ENCODE measurements at places on chromosomes 12 and 14.

- peak; percentile 34 for DNase-seq
Observed at GRCh38 chr12:19288603-19289244, 150.6 kb upstream of the AEBP2 start.

DNA sequence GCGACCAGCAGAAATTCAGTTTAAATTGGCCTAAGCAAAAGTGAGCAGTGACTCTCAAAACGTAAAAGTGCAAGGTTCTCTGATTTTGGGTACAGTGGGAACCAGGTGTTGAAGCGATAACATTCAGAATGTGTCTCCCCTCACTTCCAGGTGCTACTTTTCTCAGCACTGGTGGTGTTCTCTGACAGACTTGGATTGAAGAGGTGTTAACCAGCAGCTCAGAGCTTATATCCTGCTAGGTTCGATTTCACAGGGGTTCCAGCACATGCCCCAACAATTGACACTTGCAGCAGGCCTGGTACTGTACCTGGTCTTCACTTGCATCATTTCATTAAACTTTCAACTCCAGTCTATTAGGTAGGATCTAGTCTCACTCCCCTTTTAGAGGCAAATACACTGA lies 680.2 kb downstream of the VRK1 start:
- DNase-seq, result peak; percentile 9

- DNase-seq, result no peak
Observed at GRCh38 chr12:82698708-82699564, 12.2 kb downstream of the TMTC2 start.

DNA sequence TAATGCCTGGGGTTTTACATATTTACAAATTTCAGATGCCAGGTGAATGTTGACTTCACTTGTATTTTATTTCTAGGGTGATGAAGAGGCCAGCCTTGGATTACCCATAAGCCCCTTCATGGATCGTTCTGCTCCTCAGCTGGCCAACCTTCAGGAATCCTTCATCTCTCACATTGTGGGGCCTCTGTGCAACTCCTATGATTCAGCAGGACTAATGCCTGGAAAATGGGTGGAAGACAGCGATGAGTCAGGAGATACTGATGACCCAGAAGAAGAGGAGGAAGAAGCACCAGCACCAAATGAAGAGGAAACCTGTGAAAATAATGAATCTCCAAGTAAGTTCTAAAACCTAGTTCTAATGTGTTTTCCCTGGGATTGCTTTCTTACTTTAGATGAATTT lies 41.3 kb upstream of the SLCO1C1 start:
- DNase-seq, result no peak

DNA sequence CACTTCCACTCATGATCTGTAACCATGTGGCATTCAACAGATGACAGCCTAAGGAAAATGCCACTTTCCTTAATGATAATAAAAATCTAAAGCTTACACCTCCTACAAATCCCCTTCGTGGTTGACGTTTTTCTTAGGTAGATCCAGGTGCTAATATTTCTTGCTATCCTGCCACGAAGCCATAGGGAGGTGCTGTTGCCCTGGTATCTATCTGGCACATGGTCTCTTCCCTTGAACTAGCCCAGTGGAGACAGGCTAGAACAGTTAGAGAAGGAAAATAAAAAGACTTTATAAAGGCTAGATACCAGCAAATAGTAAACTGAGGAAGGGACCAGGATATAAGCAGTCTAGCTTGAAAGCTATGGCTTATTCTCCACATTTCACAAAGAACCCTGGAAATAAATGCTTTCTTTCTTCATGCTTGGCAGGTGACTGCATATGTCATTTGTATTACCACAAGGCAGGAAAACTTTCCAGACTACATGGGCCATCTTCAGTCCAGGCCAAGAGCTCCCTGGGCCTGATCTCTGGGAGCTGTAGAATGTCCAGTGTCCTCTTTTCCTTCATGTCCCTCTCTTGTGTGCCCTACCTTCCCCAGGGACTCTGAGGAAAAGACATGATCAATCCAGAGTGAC lies 15.3 kb downstream of the SPIC start:
- no peak for DNase-seq

- DNase-seq, result no peak
Observed at GRCh38 chr12:72075891-72076557, 137.4 kb downstream of the TPH2 start.

DNA sequence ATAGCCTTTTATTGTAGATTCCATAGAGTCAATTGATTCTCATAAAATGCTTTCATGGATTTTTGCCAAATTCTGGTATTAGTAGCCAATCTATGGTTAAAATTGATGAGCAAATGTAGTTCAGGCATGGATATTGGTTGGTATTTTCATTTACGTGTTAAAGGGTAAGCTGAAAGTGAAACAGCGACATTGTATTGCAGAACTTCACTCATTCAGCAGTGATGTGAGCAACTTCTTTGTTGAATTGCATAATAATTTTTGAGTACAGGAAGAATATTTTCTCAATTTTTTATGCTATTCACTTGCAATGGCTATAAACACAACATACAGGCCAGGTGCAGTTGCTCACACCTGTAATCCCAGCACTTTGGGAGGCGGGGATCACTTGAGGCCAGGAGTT lies 24.2 kb upstream of the FAM222A start:
- no peak for DNase-seq

- no peak for DNase-seq
Observed at GRCh38 chr12:12221560-12221959, 45.3 kb downstream of the LRP6 start.

DNA sequence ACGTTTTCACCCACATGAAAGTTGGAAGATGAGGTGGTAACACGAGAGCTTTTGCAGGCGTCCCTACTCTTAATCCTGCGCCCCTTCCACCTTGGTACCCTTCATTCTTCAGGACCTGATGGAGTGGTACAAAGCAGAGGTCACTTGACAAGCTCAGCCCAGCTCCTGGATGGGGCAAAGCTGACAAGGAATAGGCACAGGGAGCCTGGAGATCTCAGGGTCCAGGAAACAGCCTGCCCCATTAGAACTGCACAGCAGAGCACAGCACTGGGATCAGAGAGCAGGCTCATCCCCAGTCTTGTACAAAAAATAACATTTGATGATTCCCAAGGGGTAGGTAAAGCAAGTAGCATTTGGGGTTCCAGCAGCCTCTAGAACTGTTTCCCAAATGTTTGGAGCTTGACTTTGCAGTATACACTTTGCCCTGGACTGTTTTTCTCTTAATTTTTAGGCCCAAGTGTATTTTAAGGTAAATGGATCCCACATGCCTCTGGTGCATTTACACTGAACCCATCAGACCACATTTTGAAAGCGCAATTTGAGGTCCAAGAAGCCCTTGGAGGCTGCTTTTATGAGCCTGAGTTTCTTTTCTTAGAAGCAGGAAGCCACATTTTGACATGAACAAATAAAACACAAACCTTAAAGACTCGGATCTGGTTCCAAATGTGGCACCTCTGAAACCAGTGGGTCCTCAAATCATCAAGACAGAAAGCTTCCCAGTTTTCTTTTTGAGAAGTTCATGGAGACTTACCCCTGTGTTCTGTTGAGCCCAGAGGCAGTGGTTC lies 633 bp downstream of the TC2N start:
- no peak for DNase-seq

DNA sequence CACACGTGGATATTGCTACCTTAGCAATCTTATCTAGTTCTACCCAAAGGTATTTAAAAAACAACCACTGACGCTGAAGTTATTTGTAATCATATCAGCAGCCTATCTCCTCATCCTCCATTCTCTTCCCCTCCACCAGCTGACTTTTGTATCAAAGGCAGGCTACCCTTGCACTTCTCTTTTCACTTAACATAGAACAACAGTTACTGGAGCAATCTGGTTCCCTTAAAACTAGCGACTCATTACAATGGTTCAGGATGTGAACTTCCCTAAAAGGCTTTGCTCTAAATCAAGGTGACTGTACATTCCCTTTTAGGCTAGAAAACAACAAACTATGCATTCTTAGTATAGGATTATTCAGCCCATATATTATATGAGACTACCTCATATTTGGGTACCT lies 404.7 kb downstream of the APAF1 start:
- DNase-seq, result no peak

GRCh38 chr12:89863493-89863938 lies 154.9 kb upstream of the ATP2B1 start:
- peak; percentile 90 for DNase-seq

- no peak for DNase-seq
Observed at GRCh38 chr12:91434081-91434480, 251.5 kb upstream of the DCN start.

- DNase-seq, result peak; percentile 12
Observed at GRCh38 chr12:31118347-31119191, 44.9 kb downstream of the DDX11 start.

DNA sequence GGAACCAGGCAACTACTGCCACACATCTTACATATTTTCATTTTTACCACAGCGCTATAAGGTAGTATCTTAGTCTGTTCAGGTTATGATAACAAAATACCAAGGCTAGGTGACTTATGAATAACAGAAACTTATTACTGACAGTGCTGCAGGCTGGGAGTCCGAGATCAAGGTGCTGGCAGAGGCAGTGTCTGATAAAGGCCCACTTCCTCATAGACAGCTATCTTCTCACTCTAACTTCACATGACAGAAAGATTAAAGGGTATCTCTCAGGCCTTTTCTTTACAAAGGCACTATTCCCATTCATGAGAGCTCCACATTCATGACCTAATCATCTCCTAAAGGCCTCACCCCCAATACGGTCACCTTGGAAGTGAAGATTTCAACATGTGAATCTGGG lies 59.8 kb upstream of the MDM1 start:
- no peak for DNase-seq

DNA sequence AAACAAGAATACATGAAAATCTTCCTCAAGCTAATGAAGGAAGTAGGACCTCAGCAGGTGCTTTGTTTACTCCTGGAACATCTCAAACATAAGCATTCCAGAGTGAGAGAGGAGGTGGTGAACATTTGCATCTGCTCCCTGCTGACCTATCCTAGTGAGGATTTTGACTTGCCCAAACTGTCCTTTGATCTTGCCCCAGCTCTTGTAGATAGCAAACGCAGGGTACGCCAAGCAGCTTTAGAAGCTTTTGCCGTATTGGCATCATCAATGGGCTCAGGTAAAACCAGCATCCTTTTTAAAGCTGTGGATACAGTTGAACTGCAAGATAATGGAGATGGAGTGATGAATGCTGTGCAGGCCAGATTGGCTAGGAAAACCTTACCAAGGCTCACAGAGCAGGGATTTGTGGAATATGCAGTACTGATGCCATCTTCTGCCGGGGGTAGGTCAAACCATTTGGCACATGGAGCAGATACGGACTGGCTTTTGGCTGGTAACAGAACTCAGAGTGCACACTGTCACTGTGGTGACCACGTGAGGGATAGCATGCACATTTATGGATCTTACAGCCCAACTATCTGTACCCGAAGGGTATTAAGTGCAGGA lies 1.9 kb downstream of the TOGARAM1 start:
- no peak for DNase-seq

DNA sequence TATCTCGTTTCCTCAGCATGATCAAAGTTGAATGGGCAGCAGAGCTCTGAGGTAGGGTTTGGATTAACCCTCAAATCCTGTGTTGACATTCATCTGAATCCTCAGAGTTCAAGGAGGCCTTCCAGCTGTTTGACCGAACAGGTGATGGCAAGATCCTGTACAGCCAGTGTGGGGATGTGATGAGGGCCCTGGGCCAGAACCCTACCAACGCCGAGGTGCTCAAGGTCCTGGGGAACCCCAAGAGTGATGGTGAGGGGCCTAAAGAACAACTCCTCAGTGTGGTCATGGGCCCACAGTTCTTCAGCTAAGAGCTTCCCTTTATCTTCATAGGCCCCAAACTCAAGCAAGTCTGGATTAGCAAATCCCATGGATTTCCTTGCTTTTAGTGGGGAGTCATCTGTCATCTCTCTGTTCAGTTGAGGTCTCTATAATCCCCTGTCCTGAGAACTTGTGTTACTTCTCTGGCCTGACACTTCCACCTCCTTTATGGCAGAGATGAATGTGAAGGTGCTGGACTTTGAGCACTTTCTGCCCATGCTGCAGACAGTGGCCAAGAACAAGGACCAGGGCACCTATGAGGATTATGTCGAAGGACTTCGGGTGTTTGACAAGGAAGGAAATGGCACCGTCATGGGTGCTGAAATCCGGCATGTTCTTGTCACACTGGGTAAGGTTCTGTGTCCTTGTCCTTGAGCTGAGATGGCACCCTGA lies 1.5 kb downstream of the MYL6 start:
- DNase-seq, result no peak

- no peak for DNase-seq
Observed at GRCh38 chr12:16530268-16530850, 75.6 kb downstream of the LMO3 start.

DNA sequence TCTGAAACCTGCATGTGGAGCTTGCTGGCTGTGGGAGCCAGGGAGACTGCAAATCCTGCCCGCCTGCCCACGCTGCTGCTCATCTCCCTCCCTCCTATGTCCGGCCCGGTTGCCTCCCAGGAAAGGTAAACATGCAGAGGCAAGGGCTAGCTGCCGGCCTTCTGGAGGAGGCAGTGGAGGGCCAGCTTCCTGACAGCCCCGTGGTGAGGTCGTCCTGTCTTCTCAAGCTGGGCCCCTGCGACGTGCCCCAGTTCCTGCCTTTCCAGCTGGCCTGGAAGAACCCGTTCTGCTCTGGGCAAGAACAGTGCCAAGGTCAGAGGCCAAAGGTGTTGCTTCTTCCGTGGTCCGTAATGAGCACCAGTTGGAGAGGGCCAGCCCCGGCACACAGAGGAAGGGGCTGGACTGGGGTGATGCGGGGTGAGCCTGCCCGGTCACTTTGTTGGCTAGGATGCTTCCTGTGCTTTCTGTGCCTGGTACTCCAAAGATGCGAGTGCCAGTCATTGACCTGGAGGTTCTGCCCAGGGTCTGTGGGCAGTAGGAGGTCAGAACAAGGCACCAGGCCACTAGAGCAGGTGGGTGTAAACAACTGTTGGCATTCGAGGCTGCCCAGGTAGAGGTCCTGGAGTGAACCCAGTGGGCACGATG lies 25.3 kb downstream of the TPCN1 start:
- no peak for DNase-seq

DNA sequence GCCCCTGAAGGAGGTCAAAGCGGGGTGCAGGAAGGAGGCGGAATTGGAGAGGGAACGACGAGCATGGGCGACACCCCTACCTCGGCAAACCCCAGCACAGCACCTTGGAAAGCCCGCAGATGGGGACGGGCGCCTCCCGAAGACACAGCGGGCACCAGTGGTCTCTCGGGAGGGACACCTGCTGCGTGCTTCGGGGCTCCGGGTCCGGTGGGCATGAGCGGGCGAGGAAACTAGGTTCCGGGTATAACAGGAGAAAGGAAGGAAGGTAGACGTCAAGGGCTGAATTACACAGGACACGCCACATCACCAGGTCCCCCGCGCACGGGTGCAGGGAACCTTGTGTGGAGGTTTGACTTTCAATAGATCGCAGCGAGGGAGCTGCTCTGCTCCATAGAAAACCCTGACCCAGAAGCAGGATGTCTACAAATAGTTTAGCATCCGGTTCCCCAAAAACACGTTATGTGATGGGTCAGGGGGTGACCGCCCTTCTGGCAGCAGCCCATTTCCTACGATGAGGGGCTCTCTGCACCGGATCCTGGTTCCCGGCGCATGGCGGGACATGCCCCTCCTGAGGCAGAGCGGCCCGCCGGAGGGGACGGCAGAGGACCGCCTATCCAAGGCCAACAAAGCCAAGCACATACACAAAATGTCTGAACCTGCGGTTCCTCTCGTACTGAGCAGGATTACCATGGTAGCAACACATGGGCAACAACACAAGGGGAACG lies 196.9 kb downstream of the ALG10 start:
- DNase-seq, result no peak

GRCh38 chr12:115577401-115577800 lies 700.1 kb downstream of the MED13L start:
- DNase-seq, result no peak

GRCh38 chr14:97723351-97723750 lies 926.2 kb downstream of the VRK1 start:
- no peak for DNase-seq
